ENCODE measurements at places on chromosomes 2 and 18.

GRCh38 chr2:196442211-196442610 lies 197.3 kb upstream of the CCDC150 start:
- no peak for DNase-seq

GRCh38 chr2:98833917-98834263 lies 102.1 kb downstream of the CRACDL start:
- no peak for DNase-seq

DNA sequence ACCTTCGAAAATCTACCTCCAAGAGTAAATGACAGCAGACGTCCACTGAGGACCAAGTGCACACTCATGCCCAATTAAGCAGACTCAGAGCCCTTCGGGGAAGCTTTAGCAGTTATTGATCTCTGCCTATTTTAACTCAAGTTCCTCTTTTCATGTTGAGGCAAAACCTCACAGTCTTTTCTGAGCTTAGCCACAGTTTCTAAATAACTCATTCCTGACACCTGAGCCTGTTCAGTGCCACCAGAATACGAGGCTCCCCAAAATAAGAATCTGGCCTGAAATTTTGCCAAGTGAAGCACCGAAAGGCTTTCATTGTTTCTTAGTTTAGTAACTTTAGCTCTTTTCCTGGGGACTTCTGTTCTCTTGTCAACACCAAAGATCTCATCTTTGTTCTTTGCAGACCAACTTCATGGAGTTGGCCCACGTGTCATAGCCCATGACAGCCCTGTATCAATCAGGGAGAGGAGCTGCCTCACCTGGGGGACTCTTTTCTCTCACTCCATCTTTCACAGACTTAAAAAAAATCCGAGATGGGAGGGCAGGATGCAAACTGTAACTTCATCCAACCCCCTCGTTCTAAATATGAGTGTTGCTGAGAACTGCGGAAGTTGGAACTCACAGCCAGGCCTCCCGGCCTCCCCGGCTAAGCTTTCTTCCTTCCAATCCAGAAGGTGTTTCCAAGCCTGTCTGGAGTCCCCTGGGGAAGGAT lies 22.2 kb downstream of the INPP5D start:
- no peak for DNase-seq

DNA sequence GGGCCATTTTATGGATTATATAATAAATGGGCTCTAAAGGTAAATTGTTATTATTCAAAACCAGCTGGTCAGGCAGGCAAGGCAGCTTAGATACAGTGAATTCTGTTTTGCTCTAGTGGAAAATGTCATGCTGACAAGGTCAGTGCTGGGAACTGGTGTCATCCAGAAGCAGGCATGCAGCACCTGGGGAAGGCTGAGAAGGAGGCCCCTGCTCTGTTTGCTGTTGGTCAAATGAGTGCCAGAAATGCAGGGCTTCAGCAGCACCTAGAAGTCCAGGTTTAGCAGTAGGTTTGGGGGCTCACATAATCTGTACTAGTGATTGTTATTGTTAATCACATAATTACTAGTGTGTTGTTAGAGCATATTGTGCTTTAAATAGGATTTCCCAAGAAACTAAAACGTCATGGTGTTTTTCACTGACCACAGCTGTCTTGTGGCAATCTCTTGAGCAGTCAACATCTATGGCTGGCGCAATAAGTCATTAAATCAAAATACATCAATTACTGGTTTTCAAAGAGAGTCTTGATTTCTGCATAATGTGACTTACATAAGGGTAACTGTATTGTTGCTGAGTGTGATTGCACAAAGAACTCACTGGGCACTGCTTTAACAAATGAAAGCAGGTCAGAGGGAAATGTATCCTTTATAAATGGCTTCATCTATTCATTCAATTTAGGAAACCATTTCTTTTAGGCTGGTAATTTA lies 99.1 kb downstream of the MYO3B start:
- DNase-seq: peak; percentile 15

DNA sequence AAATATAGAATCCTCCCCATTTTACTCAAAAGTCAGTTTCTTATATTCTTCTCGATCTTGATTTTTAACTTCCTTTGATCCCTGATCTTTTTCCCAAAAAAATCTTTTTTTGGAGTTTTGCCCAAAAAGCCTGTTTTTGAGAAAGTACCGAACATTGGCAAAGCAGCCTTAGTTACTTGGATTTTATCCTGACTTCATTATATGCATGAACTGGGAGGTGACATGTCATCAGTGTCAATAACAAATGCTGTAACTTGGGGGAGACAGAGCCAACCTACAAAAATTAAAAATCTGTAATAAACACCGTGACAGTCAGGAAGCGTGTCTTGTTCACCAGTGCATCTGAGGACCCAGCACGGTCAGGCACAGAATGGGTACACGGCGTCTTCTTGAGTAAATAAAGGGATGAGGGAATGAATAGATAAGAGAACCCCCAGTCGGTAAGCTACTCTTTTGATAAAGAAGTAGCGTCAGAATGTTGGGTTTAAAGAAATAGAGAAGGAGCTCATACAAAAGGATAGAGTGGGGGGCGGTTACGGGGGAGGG lies 24.9 kb downstream of the TRAPPC12 start:
- no peak for DNase-seq

GRCh38 chr18:63157293-63158011 lies 162.1 kb downstream of the BCL2 start:
- no peak for DNase-seq

- no peak for DNase-seq
Observed at GRCh38 chr2:238879043-238879442, 31.2 kb downstream of the TWIST2 start.

- DNase-seq: no peak
Observed at GRCh38 chr2:30981510-30981909, 156.7 kb downstream of the GALNT14 start.

DNA sequence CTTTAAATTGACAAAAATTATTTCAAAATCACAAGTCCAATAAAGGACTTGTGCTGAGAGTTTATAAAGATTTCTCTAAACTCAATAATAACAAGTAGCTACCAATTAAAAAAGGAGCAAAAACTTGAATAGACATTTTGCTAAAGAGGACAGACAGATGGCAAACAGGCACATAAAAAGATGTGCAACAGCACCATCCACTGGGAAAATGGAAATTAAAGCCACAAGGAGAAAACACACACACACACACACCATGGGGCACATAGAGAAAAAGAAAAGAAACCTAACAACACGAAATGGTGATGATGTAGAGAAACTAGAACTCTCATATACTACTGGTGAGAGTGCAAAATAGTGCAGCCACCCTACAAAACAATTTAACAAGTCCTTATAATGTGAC lies 12.6 kb upstream of the SLC9A4 start:
- no peak for DNase-seq

DNA sequence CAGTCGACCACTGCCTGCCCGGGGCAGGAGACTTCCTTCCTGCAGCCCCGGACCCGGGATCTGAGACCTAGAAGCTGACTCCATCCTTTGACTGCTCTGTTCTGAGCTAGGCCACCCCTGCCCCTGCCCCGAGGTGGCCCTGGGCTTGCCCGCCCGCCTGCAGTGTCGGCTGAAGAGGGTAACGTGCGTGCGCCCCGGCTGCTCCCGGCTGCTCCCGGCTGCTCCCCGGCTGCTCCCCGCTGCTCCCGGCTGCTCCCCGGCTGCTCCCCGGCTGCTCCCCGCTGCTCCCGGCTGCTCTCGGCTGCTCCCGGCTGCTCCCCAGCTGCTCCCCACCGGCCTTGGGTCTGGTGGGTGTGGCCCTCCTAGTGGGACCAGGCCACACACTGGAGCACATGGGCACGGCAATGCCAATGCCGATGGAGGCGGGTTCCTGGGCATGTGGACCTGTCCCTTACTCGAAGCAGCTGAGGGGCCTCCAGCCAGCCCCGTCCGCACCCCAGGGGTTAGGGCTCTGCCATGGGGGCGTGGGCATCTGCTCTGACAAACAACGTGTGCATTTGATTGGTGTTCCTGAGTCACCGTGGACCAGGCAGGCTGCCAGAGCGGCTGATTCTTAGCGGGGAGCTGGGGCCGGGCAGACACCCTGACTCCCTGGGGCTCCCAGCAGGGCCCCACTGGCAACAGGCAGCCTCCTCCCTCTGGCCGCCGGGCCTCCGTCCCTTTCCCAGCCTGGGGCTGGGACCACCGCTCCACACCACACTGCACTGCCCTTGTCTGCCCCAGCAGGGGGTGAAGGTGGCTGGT lies 2.0 kb upstream of the GAL3ST2 start:
- DNase-seq: peak; percentile 45

DNA sequence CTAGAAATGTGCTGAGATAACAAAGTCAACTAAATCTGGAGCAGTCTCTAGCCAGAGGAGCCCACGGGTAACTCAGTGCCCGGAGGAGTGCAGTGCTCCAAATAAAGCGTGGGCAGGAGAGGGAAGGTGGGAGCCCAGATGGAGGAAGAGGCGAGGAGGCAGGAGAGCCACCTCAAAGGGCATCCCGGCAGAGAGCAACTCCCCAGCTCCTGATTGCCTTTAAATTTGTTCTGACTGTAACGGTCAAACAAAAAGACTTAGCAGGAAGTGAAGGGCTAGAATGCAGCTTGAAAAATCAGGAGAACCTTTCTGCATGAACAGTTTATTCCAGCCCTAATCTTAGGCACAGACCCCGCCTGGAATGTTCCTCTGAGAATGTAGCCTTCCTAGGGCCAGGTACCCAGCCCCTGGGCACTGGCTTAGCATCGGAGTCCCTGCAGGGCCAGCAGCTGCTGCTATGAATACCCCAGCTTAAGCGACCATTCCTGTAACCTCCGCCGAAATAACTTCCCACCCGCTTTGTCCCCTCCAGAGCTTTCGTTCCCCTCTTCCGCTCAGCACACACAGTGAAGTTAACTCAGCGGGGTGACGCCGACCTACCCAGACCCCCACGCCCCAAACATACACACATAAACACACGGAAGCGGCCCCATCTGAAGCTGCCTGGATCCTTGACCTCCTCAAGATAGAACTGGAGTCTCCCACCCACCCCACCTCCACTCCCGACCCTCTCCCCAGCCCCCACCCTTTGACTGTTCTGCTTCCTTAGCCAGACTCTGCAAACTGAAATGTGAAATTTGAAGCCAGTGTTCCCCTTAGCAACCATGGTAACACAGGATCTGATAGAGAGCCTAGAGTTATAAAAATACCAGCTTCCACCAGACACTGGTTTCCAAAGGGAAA lies 123.2 kb downstream of the SMAD7 start:
- no peak for DNase-seq

Measured in BE2C (cell line).